ENCODE measurements at places on chromosomes 13 and 19.
A peak's percentile ranks its signal among the peaks of the same experiment; 100 is the strongest.

DNA sequence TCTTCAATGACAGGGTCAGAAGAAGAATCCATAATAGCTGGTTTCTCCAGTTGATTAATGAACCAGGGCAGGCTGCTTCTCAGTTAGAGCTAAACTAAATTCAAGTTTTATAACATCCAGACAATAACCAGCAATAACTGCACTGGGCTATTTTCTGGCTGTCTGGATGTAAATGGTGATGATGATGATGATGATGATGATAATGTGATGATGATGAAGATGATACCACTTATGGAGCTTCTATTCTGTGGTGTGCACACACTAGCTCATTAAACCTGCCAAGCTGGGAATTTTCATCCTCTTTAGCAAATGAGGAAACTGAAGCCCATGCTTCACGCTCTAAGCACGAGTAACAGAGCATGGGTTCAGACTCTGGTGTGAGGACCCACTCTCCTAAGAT, 132.2 kb downstream of the OXGR1 start:
- DNase-seq = no peak

GRCh38 chr13:52840066-52840465, 8.4 kb downstream of the PCDH8 start:
- DNase-seq = no peak

- DNase-seq = no peak
Measured at GRCh38 chr13:42653679-42654078, 79.7 kb downstream of the TNFSF11 start.

- DNase-seq = no peak
Measured at GRCh38 chr13:35859981-35860380, 271.2 kb downstream of the DCLK1 start.

GRCh38 chr19:46066471-46066870, 25.7 kb upstream of the IGFL4 start:
- no peak for DNase-seq

DNA sequence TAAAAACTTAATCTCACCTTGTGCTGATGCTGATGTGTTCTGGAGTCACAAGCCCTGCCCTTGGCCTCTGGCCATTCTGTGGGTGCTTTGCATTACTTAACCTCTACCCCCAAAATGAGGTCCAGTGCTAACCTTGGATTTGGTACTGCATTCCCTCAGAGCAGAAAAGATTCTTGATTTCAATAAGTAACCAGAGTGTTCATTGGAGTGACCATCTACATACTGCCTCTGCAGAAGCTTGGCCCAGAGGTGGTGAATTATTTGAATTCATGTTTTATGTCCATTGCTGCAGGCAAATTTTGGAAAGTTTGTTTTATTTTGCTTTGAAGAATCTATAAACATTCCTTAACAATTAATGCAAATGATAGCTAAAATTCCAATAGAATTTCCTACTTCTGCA, 7.6 kb upstream of the ENOX1 start:
- no peak for DNase-seq

GRCh38 chr13:71219698-71220415, 647.1 kb downstream of the DACH1 start:
- DNase-seq = no peak

GRCh38 chr13:50589139-50589538, 254.4 kb downstream of the DLEU7 start:
- DNase-seq = no peak

DNA sequence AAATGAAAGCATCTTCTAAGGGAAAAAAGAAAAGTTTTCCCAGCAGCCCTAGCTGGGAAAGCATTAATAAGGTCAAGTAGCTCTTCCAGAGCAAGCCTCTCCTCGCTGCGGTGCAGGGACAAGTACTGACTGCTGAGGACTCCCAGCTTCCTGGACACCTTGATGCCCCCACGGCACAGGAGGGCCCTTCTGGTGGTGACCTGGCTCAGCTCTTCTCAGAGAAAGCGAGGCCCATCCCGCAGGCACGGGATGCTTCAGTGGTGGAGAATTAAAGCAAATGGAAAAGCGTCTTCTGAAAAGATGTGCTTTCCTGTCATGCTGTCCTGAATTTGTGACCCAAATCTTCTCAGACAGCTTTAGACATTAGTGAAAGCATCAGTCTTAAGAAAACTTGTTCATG, 38.8 kb upstream of the LATS2 start:
- DNase-seq = no peak

GRCh38 chr19:8607386-8607785, 3.1 kb downstream of the ADAMTS10 start:
- DNase-seq = no peak

DNA sequence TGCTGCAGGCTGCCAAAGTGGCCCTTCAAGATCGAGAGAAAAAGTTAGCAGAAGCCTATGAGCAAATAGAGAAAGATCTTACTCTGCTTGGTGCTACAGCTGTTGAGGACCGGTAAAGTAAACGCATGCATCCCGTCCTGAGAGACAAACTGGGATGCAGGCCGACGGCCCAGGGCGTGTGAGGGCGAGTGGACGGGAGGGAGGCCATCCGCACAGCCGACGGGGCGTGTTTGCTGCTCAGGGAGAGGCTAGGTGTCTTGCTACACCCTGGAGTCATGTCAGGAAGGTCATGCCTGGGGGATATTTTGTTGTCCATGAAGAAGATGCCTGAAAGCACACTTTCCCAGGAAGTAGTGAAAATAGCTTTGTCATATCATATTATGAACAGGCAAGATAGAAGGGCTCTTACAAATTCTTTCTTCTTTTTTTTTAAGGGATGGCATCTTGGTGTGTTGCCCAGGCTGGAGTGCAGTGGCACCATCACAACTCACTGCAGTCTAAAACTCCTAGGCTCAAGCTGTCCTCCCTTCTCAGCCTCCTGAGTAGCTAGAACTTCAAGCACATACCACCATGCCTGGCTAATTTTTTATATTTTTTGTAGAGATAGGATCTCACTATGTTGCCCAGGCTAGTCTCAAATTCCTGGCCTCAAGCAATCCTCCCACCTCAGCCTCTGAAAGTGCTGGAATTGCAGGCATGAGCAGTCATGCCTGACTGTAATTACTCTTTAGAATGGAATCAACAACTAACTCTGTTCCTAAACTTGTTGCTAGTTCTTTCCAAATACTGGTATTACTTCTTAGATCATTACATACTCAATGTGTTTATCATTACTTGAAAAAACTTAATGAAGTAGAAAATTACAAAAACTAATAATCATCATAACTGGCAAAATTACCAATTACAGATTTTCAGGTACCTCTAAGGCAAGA, 117.6 kb upstream of the MCF2L start:
- no peak for DNase-seq

GRCh38 chr13:112792511-112792910, 102.7 kb downstream of the ATP11A start:
- no peak for DNase-seq

DNA sequence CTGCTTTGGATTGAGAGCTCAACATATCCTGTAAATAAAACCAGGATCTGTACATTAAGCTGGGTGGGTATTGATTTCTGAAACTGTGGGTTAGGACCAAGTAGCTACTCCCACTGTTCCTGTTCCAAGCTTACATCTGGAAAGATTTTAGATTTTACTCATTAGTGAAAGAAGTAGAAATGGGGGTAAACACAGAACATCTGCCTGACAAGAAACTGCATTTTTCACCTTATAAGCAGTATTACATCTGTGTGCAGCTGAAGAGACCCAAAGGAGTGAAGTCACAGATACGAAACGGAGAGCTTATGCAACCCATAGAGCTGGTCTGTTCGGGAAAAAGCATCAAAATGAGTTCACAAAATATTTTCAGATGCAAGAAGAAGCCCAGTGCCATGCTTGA, 235.2 kb downstream of the SLITRK5 start:
- DNase-seq = no peak

GRCh38 chr13:25067064-25067463, 28.9 kb upstream of the PABPC3 start:
- DNase-seq = no peak

DNA sequence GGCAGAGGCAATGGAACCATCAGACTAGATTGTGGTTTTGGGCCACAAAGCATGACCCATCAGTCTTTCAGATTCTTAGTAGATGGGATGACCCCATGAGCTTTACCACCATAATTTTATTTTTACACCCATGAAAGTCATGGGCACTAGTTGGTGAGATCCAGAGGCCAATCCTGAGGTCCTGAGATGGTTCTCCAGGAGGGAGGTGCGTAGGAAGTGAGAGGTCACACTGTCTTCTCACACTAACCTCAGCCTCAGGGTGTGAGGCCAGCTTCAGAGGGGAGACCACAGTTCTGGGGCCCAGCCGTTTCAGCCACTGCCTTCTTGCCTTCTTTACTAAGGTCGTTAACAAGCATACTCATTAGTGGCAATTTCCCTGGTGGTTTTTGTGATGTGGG, 106.4 kb downstream of the AKAP11 start:
- no peak for DNase-seq

DNA sequence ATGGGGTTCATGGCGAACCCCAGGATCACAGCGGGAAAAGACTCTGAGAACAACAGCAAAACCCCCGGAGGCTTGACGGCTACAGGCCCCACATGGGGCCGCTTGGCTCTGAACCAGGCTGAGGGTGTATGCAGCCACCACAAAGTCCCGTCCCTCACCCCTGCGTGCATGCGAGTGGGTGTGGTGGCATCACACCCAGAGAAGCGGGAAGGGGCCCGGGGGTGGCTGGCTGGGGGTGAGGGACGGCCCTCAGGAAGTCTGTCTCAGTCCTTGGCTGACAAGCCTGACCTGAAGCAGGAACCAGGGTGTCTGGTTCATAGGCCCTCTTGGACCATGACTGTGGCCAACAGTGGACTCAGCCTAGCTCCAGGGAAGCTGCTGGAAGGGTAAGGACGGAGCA, 34.2 kb downstream of the CEBPG start:
- no peak for DNase-seq

DNA sequence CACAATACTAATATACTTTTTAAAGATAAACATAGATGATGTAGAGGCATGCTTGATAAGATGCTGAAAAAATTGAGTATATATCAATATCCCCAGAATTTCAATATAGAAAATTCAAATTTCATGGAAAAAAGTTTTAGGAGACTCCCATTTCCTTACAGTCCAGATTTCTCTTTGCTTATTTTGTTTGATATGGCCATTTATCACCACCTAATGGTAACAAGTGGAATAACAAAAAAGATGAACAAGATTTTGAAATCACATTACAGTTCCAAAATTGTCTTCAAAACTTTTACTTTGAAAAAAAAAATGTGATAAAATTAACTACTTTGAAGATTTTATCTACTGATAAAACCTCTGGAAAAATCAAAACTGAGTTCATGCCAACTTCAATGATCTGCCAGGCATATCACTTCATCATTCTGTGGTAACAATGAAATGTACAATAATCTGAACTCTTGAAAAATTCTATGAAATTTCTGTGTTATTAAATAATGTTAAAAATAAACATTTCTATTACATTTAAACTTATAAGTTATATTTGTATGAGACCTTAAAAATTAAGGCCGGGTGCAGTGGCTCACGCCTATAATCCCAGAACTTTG, 17.5 kb downstream of the MIPEP start:
- DNase-seq = no peak

- no peak for DNase-seq
Measured at GRCh38 chr19:40721936-40722661, 5.2 kb downstream of the ITPKC start.

DNA sequence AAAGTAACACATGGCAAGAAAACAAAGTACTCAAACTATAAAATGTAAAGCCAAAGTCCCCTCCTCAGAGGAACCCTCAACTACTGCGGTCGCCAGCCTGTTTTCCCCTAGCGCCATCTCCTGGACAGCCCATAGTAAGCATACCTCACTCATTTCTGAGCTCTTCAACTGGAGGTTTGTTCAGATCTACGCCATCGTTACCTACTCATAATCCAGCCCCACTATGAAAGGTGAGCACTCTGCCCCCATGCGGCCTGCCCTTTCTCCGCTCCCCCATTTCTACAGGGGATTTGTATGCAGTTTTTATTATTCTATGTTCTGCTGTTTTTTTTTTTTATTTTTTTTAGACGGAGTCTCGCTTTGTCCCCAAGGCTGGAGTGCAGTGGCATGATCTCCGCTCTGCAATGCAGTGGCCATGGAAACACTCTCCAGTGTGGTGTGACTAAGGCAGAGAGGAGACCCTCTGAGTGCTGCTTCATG, 26.2 kb downstream of the OPA3 start:
- peak; percentile 41 for DNase-seq

DNA sequence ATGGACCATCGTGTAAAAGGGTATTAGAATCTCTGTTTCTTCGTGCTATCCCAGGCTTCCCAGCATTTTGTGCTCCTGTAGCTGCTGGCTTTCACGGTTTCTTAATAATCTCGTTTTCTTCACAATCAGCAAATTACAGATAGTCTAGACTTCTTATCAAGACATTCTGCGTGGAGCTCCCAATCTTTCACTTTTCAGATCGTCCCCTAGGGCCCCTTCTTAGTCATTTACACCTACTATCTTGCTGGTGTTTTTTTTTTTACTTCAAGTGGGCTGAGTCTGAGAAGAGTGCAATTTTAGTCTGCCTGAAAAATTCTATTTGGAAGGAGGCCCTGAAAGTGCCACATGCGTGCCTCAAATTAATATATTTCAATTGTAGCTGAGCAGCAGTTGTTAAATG, 275.1 kb downstream of the SHISA2 start:
- DNase-seq = no peak

DNA sequence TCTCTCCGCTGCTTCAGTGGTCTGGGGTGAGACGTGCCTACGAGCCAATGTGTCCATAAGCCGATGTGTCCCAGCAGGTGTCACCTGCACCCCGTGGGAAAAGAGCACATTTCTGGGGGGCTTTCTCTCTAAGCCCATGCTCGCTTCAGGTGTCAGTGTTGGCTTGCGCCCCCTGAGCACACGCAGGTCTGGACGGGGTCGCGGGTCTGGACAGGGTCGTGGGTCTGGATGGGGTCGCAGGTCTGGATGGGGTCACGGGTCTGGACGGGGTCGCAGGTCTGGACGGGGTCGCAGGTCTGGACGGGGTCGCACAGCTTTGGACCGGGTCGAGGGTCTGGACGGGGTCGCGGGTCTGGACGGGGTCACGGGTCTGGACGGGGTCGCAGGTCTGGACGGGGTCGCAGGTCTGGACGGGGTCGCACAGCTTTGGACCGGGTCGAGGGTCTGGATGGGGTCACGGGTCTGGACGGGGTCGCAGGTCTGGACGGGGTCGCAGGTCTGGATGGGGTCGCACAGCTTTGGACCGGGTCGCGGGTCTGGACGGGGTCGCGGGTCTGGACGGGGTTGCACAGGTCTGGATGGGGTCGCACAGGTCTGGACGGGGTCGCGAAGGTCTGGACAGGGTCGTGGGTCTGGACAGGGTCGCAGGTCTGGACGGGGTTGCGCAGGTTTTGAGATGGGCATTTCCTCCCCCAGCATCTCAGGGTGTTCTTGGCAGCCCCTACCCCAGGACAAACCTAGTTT, 24.5 kb upstream of the TFDP1 start:
- DNase-seq = no peak

All from iPS DF 6.9 (cell line).